Activated naive CD4-positive, alpha-beta T cell treated with anti-CD3 and anti-CD28 coated beads, Interleukin-2, amount 10 ng/mL, durations not matched to agents 7 days and 5 days (primary cell): ENCODE measurements at places on chromosomes 6 and 20.

GRCh38 chr20:33664762-33665144, 2.0 kb upstream of the ACTL10 start:
- no peak for DNase-seq

DNA sequence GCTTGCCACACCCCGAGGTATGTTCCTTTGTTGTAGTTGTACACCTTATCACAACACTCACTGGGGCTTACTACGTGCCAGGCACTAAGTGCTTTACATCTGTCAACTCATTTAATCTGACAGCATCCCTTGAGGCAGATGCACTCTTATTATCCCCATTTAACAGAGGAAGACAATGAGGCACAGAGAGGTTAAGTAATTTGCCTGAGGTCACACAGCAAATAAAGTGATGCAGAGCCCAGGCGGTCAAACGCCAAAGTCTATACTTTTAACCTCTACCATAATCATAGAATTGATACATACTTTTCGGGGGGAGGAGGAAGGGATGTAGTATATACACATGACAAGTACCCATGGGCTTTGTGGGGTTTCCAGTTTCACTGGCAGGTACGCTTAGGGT, 37.7 kb downstream of the MDFI start:
- no peak for DNase-seq

DNA sequence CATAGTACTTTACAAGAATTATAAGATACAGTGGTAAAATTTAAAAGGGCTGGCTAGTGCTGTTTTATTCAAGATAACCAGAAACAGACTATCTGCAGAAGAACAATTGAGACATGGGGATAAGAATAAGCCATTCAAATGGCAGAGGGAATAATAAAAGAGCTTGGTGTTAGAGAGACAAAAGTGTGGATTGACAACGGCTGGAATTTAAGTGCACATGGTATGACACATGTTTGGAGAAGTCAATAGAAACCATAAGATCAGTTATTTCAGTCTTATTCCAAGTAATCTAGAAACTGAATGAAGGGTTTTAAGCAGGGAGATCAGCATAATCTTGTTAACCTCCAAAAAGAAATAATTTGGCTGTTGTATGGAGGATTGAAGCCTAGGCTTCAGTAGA, 1205.5 kb upstream of the CITED2 start:
- DNase-seq: no peak

- peak; percentile 45 for DNase-seq
Observed at GRCh38 chr6:73134588-73134987, 90.7 kb downstream of the KHDC1L start.

- DNase-seq: no peak
Observed at GRCh38 chr20:12270863-12271262, 353.2 kb downstream of the BTBD3 start.

DNA sequence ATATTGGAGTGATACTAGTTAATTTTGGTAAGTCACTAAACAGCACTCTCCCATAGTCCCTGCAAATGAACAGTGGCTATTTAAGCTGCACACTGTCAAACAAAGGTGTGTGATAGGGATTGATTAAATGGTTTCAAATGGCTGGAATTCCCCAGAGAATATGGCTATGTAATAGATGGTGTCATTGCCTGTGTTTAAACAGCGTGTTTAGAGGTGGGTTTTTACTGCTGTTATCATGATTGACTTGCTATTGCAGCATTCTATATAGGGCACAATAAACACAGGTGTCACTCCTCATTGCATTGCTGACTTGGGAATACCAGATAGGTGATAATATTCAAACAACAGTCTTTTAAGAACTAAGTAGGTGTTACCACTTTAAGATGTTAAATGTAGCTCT, 171.7 kb upstream of the MAN1A1 start:
- DNase-seq: no peak

- DNase-seq: no peak
Observed at GRCh38 chr20:35172434-35172806, 548 bp downstream of the PROCR start.

DNA sequence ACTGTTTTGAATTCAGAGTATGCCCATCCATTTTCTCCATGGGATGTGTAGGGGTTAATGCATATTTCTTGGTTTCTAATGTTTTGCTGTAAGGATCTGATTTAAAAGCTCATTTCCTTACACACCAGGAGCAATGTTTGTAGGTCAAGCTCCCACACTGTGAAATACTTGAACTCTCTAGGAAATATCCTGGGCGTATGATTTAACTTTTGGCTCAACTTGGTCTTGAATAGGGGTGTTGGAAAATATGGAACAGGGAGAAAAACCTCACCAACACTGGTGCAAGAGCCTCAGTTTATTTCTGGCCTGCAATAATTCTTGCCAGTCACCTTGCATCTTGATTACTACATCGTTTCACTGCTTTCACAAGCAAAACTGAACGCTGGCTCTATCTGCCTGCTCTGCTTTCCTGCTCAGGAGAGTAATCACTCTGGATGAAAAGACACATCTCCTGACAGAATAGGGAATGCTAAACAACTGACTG, 25.1 kb upstream of the RFPL4B start:
- no peak for DNase-seq

- DNase-seq: no peak
Observed at GRCh38 chr20:24610341-24611115, 141.1 kb downstream of the SYNDIG1 start.

GRCh38 chr6:89023591-89024441, 56.7 kb upstream of the PNRC1 start:
- DNase-seq: no peak

- no peak for DNase-seq
Observed at GRCh38 chr6:9933677-9934076, 481.2 kb downstream of the TFAP2A start.

- DNase-seq: no peak
Observed at GRCh38 chr6:154161689-154162088, 122.6 kb downstream of the OPRM1 start.

- no peak for DNase-seq
Observed at GRCh38 chr6:36730424-36731380, 33.1 kb downstream of the RAB44 start.

- no peak for DNase-seq
Observed at GRCh38 chr6:164962805-164963204, 346.6 kb downstream of the C6orf118 start.

- DNase-seq: peak; percentile 78
Observed at GRCh38 chr6:98845211-98846020, 11.0 kb downstream of the POU3F2 start.

- no peak for DNase-seq
Observed at GRCh38 chr20:23087587-23088251, 1.6 kb upstream of the CD93 start.

GRCh38 chr6:15109338-15110090, 136.4 kb upstream of the JARID2 start:
- DNase-seq: no peak

- peak; percentile 49 for DNase-seq
Observed at GRCh38 chr20:58192567-58192966, 35.9 kb downstream of the ANKRD60 start.

DNA sequence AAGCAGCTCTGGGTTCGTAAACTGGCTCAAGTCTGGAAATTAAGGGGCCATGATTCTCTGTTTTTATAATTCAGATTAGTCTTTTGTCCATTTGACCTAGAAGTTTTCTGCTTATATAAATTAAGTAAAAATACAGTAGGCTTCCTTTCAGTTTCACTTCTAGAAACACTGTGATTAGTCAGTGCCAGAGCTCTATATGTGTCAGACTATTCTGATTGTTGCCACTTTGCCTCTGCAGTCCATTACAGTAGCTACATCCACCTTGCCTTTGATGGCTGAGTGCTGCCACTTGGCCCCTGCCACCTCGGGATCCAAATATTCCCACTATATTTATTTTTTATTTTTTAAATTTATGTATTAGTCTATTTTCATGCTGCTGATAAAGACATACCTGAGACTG, 7.9 kb downstream of the ZC2HC1B start:
- DNase-seq: no peak

- DNase-seq: no peak
Observed at GRCh38 chr20:55269913-55270312, 735.4 kb downstream of the CBLN4 start.

DNA sequence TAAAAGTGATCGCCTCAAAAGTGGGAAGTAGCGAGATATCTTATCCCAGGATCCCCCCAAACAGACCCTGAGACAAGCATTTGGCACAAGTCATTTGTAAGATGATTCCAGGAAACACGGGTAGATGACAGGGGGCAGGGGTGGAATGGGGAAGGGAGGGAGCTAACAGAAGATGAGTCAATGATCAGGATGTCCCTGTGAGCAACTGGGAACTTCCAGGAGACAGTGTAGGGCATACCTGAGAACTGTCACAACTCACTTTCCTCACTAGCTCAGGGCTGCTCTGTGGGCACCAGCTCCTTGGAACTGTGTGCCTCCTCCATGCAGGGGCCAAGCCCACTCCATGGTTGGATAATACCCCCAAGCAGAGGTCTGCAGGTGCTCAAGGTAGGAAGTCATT, 38.5 kb upstream of the VSX1 start:
- no peak for DNase-seq

DNA sequence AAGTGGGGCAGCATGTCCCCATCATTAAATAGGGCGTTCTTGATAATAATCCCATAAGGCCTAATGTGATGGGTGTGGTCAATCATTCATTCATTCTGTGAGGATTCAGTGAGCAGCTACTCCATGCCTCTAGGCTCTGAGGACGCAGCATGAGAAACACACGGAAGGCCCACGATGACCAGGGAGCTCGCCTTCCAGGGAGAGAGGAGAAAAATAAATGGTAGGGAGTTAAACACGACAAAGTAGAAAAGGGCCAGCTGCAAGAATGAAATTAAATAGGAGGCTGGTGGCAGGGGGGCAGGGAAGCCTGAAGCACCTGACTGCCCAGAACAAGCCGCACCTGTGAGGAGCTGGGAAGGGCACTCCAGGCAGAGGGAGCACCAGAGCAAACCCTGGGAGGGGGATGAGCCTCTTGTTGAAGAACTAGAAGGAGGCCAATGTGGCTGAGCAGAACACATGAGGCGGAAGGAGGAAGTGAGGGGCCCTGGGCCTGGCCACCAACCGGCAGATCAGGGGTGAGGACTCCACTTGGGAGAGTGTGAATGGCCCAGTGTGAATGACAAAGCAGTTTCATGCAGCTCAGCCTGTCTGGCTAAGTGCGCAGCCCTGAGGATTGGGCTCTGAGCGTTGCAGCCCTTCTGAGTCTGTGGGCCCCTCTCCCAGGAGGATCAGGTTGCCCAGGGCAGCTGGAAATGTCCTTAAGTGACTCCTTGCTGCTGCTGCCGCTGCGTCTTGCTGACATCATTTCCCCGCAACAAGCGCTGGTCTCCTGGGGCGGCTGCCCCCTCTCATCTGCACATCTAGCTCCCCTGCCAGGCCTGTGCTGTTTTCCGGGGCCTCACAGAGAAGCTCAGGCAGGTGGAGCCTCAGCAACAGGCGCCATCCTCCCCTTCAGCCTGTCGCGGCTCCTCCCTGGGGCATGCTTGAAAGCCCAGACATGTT, 99.9 kb downstream of the CDH26 start:
- DNase-seq: peak; percentile 48

GRCh38 chr6:134065706-134066105, 13.3 kb upstream of the SLC2A12 start:
- DNase-seq: no peak

DNA sequence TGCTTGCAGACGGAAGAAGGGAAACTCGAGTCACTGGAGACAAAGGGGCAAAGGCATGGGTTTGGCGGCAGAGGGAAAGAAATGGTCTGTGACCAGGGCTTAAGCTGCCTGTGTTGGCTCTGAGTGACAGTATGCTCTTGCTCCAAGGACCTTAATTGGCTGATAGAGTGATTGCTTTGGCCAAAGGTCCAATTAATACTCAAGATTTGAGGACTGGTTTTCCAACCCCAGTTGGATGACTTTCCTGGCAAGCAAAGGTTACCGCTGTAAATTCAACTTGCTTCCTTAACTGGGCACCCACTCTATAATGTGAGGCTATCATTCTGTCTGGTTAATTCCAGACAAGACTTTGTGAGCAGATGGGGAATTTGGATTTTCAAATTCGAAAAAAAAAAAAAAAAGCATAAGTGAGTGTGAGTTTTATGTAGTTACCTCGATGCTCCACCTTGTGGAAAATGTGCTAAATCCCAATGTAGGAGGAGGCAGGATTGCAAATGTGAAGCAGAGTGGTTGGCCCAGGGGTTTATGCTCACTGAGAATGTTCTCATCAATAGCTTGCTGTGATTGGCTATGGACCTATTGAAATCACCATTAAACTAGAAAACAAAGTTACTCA, 150.7 kb upstream of the GMDS start:
- no peak for DNase-seq

- DNase-seq: no peak
Observed at GRCh38 chr6:101689695-101690094, 296.2 kb downstream of the GRIK2 start.

DNA sequence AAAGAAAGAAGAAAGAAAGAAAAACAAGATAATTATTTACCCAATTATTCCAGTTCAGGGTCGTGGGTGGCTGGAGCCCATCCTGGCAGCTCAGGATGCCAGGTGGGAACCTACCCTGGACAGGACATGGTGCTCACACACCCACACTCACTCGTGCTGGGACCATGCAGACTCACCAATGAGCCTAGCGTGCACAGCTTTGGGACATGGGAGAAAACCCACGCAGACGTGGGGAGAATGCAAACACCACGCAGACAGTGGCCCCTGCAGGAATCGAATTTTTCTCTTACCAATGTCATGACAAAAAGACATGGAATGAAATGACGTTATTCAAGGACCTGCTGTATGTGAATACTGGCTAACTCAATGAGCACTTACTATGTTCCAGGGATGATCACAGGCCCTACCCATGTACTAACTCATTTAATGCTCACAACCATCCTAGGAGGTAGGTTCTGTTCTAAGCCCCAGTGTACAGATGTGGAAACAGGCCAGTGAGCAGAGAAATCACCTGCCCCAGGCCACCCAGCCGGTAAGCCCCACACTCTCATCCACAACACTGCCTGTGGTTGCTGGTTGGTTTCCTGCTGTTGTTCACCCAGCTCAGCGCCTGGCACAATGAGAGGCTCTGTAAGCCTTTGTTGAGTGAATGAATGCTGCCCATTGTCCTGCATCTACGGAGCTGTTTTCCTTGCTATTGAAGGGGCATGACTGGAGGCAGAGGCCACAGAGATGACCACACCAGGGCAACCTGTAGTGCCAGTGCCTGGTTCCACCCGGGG, 6.8 kb upstream of the PI16 start:
- peak; percentile 73 for DNase-seq

GRCh38 chr6:159693128-159693893, at the start of gene SOD2:
Gene SOD2, minus strand, starts transcription at chr6:159693241. Its CDS starts 74 bp downstream, at chr6:159693167.
- DNase-seq: peak; percentile 88

DNA sequence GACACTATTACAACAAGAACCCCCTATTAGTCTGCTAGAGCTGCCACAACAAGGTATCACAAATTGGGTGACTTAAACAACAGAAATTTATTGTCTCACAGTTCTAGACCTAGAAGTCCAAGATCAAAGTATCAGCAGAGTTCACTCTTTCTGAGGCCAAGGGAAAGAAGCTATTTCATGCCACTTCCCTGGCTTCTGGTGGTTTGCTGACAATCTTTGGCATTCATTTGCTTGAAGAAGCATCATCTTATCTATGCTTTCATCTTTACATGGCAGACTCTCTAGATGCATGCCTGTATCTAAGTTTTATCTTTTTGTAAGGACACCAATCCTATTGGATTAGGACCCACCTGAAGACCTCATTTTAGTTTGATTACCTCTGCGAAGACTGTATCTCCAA, 296.8 kb upstream of the MARCKS start:
- DNase-seq: no peak

- no peak for DNase-seq
Observed at GRCh38 chr6:128538763-128539162, 18.4 kb upstream of the PTPRK start.
